HFF-Myc (cell line): ENCODE measurements at places on chromosomes 11 and 22.

DNA sequence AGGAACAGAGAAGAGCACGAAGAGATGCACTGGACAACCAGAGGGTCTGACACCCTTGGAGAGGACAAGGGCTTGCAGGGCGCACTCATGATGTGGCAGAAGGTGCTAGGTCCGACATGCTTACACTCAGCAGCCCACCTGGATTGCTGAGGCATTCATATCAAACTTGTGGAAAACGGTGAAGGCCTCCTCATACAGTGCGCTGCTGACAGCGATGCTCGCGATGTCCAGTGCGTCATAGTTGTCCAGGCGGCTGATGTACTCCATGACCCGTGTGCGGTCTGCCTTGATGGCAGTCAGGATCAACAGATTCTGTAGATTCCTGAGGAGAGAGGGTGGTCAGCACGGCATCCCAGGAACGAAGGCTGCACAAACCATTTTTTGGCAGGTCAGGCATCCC, 31.7 kb upstream of the SLC25A1 start:
- DNase-seq, result no peak

DNA sequence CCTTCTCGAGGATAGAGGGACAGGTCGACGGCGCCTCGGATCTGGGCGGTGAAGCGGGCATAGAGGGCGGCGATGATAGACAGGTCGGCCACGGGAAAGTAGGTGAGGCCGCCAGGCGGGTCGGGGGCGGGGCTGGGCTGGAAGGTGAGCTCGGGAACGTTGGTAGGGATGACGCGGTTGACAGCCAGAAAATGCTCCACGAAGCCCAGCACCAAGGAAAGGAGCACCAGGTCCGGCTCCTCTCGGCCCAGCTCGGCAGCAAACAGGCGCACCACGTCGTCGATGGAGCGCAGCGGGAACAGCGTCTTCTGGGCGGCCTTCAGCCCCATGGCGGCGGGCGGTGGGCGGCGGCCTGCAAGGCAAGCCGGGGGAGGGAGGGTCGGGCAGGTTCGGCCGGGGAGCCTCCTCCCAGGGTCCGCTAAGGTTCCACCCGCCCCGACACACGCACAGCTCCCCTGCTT, 540 bp downstream of the MEN1 start:
- DNase-seq, result no peak

GRCh38 chr11:19808076-19808911, 95.7 kb downstream of the NAV2 start:
- no peak for DNase-seq

DNA sequence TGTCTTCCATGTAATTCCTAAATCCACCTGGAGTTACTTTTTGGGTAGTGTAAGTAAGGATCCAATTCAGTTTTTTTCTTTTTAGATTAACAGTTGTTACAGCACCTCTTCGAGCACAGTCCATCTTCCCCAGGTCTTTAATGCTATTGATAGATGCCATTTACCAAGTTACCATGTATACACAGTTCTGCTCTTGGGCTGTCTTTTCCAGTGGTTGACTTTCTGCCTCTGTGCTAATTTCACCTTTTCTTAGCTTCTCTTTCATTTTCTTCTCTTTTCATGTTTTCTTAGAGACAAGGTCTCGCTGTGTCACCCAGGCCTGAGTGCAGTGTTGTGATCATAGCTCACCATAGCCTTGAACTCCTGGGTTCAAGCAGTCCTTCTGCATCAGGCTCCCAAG, 12.0 kb downstream of the ATXN10 start:
- DNase-seq, result no peak

GRCh38 chr11:75272821-75273301, 32.3 kb downstream of the TPBGL start:
- DNase-seq, result no peak
